Ascending aorta (tissue), 2 donors: ENCODE measurements at places on chromosomes 16 and 17.

- DNase-seq: no peak
Measured at GRCh38 chr16:48105456-48105855, 50.3 kb downstream of the ABCC12 start.

DNA sequence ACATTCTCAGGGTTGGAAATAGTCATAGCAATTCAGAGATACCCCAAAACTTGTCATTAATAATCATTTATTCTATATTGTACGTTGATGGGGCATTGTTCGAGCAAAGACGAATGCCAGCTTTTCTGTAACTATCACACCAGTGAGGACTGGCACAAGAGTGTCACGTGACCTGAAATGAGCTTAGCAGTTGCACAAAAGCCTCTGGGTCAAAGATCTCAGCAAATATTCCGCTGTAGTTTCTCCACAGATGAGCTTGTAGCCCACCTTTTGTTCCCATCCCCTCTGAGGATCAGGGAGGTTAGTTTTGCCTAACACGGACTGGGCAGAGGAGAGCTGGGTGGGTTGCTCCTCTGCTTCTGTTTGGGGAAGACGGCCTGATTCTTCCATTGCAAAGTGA lies 18.2 kb downstream of the IRX3 start:
- peak; percentile 21 for DNase-seq

- no peak for DNase-seq
Measured at GRCh38 chr17:34369571-34369970, 6.5 kb upstream of the CCL1 start.

DNA sequence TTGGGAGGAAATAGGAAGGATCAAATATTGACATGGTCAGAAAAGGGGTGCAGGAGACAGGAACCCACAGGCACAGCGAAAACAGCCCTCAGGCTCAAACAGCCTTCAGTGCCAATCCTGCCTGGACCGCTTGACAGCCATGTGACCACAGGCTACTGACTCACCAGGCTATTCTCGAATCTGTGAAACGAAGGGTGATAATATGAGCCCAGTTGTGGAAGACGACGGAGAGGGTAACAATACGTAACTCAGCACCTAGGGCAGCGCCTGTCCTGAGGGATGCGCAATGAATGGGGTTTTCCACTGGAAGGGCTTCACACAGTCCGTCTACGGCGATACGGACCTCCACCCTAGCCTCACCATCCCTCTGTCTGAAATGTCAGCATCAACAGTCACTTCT lies 117.3 kb upstream of the RCVRN start:
- DNase-seq: no peak

DNA sequence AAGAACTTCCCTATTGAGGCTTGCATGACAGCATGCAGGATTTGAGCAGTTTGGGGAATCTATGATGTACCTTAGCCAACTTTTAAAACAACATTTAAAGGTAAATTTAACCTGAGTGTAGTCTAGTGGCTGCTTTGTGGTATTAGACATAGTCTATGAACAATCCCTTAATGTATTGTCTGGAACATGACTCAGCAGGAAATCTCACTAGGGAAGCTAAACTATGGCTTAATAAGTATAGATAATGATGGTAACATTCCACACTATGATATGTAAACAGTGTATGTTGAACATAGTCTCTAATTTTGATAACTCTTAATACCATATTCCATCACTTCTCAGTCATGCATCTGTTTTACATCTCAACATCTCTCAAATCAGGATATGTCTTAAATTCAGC lies 52.1 kb upstream of the SLC12A3 start:
- no peak for DNase-seq

DNA sequence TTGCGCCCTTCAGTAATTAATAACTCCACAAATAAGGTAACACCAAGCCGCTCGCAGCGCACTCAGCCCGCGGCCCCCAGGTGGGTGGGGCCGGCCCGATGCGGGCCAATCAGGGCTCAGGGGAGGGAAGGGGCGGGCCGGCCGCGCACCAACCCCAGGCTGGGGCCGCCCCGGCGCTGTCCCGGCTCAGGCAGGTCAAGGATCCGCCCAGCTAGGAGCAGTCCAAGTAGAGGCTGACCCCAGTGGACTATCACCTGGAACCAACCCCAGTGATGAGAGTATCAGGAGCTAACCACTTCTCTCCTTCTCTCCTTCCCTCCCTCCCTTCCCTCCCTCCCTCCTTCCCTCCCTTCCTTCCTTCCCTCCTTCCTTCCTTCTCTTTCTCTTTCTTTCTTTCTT lies 110.8 kb downstream of the C16orf78 start:
- peak; percentile 83 for DNase-seq

GRCh38 chr17:65334406-65334805 lies 197.2 kb downstream of the RGS9 start:
- DNase-seq: no peak

DNA sequence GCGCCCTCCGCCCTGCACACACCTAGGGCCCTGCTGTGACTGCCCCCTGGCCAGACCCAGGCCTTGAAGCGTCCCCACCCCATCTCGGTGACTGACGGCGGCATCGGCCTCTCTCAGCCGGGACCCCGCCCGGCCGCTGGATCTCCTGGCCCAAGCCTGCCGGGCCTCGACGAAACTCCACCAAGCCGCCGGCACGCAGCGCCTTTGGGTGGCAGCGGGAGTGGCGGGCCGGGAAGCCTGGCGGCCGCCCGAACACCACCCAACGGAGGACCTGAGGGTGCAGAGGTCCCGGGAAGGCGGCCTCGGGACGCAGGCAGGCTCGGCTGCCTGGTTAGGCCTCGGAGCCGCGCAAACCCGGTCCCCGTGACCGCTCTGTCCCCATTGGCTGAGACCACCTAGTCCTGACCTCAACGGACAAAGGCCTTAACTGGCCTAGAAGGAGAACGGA lies 12.0 kb upstream of the TMEM97 start:
- no peak for DNase-seq

- DNase-seq: no peak
Measured at GRCh38 chr17:50620237-50620636, 14.4 kb upstream of the ABCC3 start.

- no peak for DNase-seq
Measured at GRCh38 chr17:7464081-7464480, 15.3 kb downstream of the ZBTB4 start.

GRCh38 chr16:83245061-83245460 lies 562.7 kb upstream of the HSBP1 start:
- DNase-seq: no peak

GRCh38 chr16:67750466-67750865 lies 31.4 kb upstream of the GFOD2 start:
- no peak for DNase-seq

DNA sequence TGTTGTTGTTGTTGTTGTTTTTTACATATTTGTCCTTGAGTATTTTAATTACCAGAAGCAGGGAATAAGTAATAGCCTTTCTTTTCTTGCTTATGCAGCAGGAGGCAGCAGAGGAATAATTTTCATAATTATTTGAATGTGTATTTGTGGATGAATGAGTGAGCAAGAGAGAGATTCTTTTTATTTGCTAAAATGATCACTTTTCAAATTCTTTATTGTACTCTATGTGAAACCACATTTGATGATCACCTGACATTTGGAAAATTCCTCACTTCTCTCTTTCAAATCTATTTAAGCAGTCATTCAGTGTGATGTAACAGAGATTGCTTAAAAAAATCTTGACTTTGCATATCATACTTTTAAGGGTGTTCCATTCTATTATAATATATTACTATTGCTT lies 223.6 kb downstream of the BCAS3 start:
- no peak for DNase-seq

- DNase-seq: no peak
Measured at GRCh38 chr16:26987597-26988010, 79.1 kb upstream of the C16orf82 start.

DNA sequence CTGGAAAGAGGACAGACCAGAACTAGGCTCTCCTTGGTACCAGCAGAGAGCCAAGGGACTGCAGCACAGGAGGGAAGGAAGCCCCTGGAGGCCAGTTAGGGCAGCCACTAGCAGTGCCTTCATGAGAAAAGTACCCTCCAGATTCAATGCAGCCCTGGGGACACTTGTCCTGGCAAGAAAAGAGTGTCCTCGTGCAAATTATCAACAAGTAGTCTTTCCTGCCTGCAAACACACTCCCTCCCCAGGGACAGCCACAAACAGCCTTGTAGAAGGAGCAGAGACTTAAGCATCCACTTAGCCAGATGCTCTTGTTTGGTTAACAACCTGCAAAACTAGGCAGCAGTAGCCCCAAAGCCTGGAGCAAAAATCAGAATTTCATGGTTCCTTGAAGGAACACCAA lies 24.3 kb downstream of the CENPV start:
- DNase-seq: no peak

DNA sequence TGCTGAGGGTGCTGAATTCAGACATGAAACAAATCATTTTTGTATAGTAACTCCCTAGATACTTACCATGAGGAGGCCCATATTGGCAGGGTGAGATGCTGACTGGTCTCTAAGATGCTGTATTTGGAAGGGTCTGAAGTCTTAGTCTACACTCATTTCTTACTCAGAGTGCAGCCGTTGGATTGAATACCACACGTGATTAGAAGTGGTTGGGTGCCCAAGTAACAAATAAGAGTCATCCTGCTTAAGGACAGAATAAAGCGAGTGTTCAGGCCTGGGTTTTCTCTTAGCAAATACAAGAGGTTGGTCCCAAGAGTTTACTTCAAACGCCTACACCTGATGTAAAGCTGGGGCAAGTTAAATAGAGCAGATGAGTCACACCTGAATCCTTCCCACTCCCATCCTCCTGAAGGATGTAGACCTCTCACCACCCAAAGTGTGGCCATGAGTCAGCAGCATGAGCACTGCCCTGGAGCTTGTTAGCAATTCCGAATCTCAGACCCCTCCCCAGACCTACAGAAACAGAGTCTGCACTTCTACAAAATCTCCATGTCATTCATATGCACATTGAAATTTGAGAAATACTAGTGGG lies 284.6 kb upstream of the CDH5 start:
- DNase-seq: no peak

DNA sequence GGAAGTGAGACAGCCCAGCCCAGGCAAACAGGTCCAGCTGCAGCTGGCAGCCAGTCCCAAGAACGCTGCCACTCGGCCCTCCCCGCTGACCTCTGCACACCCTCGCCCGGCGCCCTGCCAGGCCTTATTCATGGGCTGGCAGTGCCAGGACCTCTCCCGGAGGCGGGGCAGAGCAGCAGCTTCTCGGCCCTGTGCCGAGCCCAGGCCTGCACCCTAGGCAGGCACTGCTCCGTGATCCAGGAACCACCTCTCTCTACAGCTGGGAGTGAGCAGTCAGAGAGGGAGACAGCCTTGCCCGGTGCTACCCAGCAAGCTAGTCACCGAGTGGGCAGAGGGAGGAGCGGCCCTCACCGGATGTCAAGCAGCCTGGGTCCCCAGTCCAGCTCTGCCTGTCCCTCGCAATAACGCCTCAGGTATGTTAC lies 79.9 kb upstream of the CBX4 start:
- peak; percentile 68 for DNase-seq

GRCh38 chr17:3852561-3852960 lies 6.5 kb upstream of the NCBP3 start:
- DNase-seq: no peak

- DNase-seq: no peak
Measured at GRCh38 chr17:39939588-39940419, 12.3 kb downstream of the LRRC3C start.

GRCh38 chr16:86457501-86458148 lies 52.7 kb upstream of the FOXF1 start:
- no peak for DNase-seq

GRCh38 chr17:52181782-52182181 lies 23.3 kb upstream of the CA10 start:
- DNase-seq: no peak

DNA sequence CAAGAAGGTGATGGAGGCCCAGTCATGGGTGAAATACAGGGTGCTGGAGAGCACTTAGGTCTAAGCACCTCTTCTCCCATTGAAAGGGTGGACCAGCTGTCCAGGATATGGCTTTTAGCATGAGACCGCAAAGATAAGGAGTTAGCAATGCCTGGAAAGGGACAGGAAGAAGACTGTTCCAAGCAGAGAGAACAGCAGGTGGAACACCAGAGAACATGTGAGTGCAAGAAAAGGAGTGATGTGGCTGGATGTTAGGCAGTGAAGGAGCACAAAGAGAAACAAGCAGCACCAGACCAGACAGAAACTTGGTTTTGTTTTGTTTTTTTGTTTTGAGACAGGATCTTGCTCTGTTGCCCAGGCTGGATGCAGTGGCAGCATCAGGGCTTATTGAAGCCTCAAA lies 45.4 kb upstream of the CCL1 start:
- DNase-seq: no peak

GRCh38 chr17:37327341-37328090 lies 48.3 kb upstream of the C17orf78 start:
- DNase-seq: no peak

DNA sequence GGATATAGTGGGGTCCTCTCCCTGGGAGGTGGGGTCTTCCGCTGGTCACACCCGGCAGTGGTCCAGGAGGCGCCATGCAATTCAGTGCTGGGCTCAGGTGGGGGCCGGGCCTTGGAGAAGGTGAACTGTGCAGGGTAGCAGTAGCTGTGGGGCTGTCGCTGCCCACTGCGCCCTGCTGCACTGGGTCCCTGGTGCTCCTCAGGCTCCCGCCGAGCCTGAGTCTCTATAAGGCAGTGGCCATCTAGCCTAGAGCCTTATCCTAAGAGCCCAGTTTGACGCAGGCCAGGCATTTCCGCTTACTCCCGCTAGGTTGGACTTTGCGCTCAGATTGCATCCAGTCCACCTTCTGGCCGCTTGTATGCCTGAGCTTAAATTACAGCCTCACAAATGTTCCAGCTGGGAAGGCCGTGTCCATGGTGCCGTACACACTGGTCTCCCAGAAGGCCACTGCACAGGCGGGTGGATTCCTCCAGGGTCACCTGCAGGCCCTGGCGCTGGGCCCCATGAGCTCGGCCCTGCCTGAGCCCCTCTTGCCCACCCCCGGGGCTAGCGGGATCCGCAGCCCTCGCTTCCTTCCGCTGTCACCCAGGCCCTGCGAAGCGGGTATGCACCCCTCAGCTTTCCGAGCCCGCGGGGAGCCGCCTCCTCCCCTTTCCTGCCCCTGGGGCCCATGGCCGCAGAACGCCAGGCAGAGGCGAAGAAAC lies 1762.2 kb downstream of the TP53TG3F start:
- DNase-seq: no peak

- no peak for DNase-seq
Measured at GRCh38 chr16:64870859-64871258, 251.0 kb downstream of the CDH11 start.

- no peak for DNase-seq
Measured at GRCh38 chr16:64240586-64240985, 881.3 kb downstream of the CDH11 start.

GRCh38 chr16:78389009-78389498 lies 289.6 kb downstream of the WWOX start:
- no peak for DNase-seq

DNA sequence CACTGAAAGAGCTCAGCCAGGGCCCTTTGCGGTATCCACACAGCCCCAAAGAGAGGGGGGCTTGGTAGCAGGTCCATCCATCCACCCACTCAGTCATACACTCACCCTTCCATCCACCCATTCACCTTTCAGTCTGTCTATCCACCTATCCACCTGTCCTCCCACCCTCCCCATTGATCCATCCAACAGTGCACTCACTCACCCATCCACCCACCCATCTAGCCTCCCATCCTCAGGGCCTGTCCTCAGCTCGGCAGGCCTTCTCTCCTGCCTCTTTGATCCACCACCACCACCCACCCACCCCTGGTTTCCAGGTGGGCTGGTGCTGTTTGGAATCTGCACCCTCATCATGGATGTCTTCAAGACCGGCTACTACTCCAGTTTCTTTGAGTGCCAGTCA lies 1.2 kb downstream of the OTOP2 start:
- no peak for DNase-seq
